ENCODE measurements at places on chromosomes 12 and 14. TPM values are rescaled to one million over a fixed set of nuclear protein-coding genes. Genes with fewer than 3 reads are reported as not detected.

PAX9 gene
- total RNA-seq = not detected

P3H3 gene
- total RNA-seq = 130 TPM

SGPP1 gene
- 38.0 TPM for total RNA-seq

SUOX gene
- total RNA-seq = 12.3 TPM

ASCL1 gene
- not detected for total RNA-seq

BICDL1 gene
- not detected for total RNA-seq

NEDD1 gene
- total RNA-seq = 28.3 TPM

ASB2 gene
- 1.1 TPM for total RNA-seq

STAB2 gene
- not detected for total RNA-seq

PLEKHD1 gene
- total RNA-seq = under 0.01 TPM

Measured in osteoblast (primary cell).